Hair follicle dermal papilla cell (primary cell): ENCODE measurements at places on chromosomes 5 and 9. TPM values are rescaled to one million over a fixed set of nuclear protein-coding genes. Genes with fewer than 3 reads are reported as not detected.

Gene CDC25C
- total RNA-seq: 0.65 and 1.3 TPM in 2 replicates

Gene CDKN2B-AS1
- total RNA-seq: 8.4 and 10.1 TPM in 2 replicates

Gene LURAP1L
- total RNA-seq: 8.0 and 8.1 TPM in 2 replicates

Gene APC
- 70.7 and 76.9 TPM in 2 replicates for total RNA-seq
